ENCODE measurements at places on chromosomes 1 and 21. TPM values are rescaled to one million over a fixed set of nuclear protein-coding genes. Genes with fewer than 3 reads are reported as not detected.

RIMS3 gene
- total RNA-seq = 20.4 TPM

TNFSF4 gene
- 0.74 TPM for total RNA-seq

NES gene
- 47.2 TPM for total RNA-seq

OLFML3 gene
- total RNA-seq = 12.3 TPM

WDR64 gene
- total RNA-seq = not detected

MAN1C1 gene
- total RNA-seq = 6.9 TPM

PALMD gene
- total RNA-seq = 41.8 TPM

PRR9 gene
- total RNA-seq = 0.49 TPM

TSPAN1 gene
- 0.74 TPM for total RNA-seq

RAD54L gene
- 1.5 TPM for total RNA-seq

TSTD1 gene
- total RNA-seq = 26.1 TPM

LMOD1 gene
- total RNA-seq = 0.49 TPM

NTRK1 gene
- 0.25 TPM for total RNA-seq

E2F2 gene
- 0.74 TPM for total RNA-seq

Measured in temporal lobe (tissue), 4 donors.